ENCODE measurements at places on chromosomes 6 and 20. TPM values are rescaled to one million over a fixed set of nuclear protein-coding genes. Genes with fewer than 3 reads are reported as not detected.

The GPR6 gene
- not detected for polyA plus RNA-seq

The TSPYL4 gene
- polyA plus RNA-seq, result 6.2 TPM

The KCNB1 gene
- 0.03 TPM for polyA plus RNA-seq

GRCh38 chr6:31092769-31093505 is 19.4 kb downstream of the C6orf15 start:
- no peak for DNase-seq

- no peak for DNase-seq
These were observed 609 bp downstream of the PGM3 start for GRCh38 chr6:83192456-83192855.

- DNase-seq, result no peak
These were observed 179.6 kb downstream of the TAF4 start for GRCh38 chr20:61885759-61886715.

- DNase-seq, result no peak
These were observed 54.3 kb upstream of the PRND start for GRCh38 chr20:4667371-4667773.

- no peak for DNase-seq
These were observed 17.5 kb downstream of the SRC start for GRCh38 chr20:37363221-37364012.

Measured in keratinocyte (primary cell).